Motor neuron (in vitro differentiated cells): ENCODE measurements at places on chromosomes 7 and 10. TPM values are rescaled to one million over a fixed set of nuclear protein-coding genes. Genes with fewer than 3 reads are reported as not detected.

GRCh38 chr10:99629625-99629978, 9.4 kb upstream of the SLC25A28 start:
- no peak for ATAC-seq

The TWIST1 gene
- 0.38 and 0.71 TPM in 2 replicates for total RNA-seq

- no peak for ATAC-seq
Observed at GRCh38 chr10:87761892-87762291, 56.1 kb downstream of the ATAD1 start.

The FAM25G gene
- not detected in 2 replicates for total RNA-seq

- no peak for ATAC-seq
Observed at GRCh38 chr10:120132811-120133210, 240.3 kb downstream of the SEC23IP start.

GRCh38 chr10:112343056-112343806, 30.7 kb upstream of the ACSL5 start:
- ATAC-seq: no peak

DNA sequence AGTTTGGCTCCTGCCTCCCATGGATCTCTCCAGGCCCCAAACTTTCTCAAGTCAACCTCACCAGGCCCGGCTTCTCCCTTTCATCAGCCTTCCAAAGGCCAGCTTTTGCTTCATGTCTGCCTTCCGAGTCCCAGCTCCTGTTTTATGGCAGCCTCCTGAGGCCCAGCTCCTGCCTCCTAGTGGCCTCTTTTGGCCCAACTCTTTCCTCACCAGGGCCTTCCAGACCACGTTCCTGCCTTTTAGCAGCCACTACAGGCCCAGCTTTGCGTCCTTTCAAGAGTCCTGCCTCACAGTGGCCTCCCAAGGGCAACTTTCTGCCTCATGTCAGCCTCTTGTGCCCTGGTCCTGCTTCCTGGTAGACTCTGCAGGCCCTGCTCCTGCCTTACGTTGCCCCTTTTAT, 15.3 kb upstream of the TMEM248 start:
- no peak for ATAC-seq

GRCh38 chr7:91569728-91570457, 305.7 kb downstream of the FZD1 start:
- ATAC-seq: peak; percentile 53

DNA sequence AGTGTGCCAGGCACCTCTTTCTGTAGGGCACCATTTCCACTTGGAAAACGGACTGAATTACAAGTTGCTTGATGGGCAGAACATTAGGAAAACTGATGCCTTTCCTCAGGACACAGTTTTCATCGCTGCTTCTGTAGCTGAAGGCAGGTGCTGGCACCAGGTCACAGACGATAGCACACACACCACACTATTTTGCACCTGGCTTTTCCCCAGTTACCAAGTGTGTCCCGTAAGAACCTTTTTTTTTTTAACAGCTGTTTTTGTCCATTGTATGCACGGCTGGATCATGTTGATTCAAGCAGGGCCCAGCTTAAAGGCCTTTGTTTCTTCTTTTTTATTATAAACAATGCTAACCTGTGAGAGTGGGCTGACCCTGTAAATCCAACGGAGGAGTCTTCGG, 1.3 kb upstream of the GET4 start:
- ATAC-seq: no peak

The TMEM209 gene
- 25.0 and 26.4 TPM in 2 replicates for total RNA-seq

DNA sequence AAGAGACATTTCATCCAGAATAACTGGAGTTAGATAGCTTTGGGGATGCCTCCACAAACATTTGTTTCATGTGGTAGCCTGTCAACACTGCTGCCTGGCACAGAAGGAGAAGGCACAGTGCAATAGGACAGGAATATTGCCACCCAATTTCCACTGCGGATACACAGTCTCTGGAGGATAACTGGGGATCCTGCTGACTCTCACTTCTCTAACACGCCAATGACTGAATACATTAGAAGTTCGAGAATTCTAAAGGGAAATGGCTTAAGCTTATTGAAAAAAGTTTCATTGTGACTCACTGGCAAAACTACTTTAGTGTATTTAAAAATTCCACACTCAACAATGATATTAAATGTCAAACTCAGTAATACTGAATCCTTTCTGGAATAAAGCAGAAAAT, 12.9 kb downstream of the ARL3 start:
- no peak for ATAC-seq

DNA sequence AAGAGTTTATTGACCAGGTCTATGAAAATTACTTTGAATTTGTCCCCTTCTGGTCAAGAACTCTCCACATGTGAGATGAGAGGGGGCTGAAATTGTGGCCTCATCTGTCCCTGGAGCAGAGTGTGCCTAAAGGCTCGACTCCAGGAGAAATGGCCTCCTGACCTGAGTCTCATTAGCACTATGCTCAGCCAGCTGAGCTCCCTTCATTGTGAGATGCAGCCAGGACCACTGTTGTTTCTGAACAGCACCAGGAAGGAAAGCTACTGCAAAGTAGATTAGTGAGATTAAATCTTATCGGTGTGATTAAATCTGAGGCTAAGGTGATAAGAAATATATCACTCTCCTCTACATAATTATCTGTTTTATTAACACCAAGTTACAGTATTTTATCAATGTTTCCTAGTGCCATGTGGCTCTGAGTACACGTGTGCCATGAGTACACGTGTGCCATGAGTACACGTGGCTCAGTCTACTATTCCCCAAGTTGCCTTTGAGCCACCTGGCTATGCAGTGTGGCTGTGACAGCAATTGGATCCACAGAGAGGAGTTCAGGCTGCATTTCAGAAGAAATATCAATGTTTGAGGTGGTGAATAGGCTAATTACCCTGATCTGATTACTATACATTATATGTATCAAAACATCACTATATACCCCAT, 126.9 kb downstream of the IPMK start:
- peak; percentile 36 for ATAC-seq
